ENCODE measurements at places on chromosomes 2 and 18.

GRCh38 chr2:70126413-70126812 is 39.1 kb downstream of the PCBP1 start:
- no peaks in the 10 kb centered on the region for H3K36me3 ChIP-seq
- no peak overlapping the region for H3K4me3 ChIP-seq
- no peaks in the 10 kb centered on the region for H3K27me3 ChIP-seq

GRCh38 chr2:4012197-4012596 is 308.8 kb downstream of the DCDC2C start:
- H3K27ac ChIP-seq, result no peak overlapping the region
- H3K27me3 ChIP-seq, result no peaks in the 10 kb centered on the region
- no peak for DNase-seq
- H3K4me1 ChIP-seq, result no peaks in the 10 kb centered on the region
- no peak overlapping the region for H3K4me3 ChIP-seq

DNA sequence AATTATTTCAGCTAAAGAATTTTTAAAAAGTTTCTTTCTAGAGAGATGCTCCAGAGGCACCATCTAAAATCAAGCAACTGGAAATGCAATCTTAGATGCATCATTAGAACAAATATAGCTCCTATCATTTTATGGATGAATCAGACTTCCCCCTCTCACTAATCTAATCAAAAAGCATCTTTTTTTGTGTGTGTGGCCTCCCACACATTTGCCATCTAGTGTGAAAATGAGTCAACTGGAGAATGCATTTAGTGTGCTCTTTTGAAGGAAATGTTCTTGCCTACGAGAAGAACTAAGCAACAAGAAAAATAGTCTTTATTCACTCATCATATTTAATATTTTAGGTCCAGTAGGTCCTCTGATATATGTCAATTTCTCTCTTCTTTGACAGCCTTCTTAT is 39.5 kb upstream of the FIGN start:
- H3K36me3 ChIP-seq, result no peaks in the 10 kb centered on the region
- no peaks in the 10 kb centered on the region for H3K27me3 ChIP-seq
- H3K4me1 ChIP-seq, result no peaks in the 10 kb centered on the region
- H3K27ac ChIP-seq, result no peak overlapping the region
- H3K4me3 ChIP-seq, result no peak overlapping the region
- DNase-seq, result no peak

DNA sequence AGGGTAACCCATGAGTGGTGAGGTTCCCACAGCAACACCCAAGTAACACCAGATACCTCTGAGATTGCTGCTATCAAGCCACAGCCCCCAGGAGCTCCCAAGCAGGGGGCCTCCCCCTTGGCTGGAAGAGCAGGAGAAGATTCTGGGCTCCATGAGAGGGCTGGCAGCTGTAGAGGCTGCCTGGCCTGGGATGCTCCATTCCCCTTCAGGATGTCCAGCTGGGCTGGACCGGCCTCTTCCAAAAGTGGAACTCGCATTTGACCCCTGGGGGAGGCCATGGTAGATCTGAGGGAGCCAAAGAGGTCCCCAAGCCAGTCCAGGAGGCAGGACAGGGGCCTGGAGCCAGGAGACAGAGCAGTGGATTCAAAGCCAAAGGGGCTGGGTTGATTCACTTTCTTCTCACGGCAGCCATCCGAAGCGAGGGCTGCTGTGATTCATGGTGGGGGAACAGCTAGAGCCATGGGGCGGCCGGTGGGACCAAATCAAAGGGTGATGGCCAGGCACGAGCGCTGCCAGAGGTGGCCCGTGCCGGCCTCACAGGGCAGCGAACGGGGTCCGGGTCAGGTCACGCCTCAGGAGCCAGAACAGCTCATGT is 95.3 kb upstream of the ID2 start:
- no peaks in the 10 kb centered on the region for H3K27me3 ChIP-seq
- H3K36me3 ChIP-seq, result no peaks in the 10 kb centered on the region
- peak; percentile 63 for DNase-seq
- no peak overlapping the region for H3K27ac ChIP-seq
- H3K4me3 ChIP-seq, result no peak overlapping the region
- no peaks in the 10 kb centered on the region for H3K4me1 ChIP-seq

GRCh38 chr2:241008711-241009121 is 10.3 kb downstream of the SNED1 start:
- no peak overlapping the region for H3K4me3 ChIP-seq
- no peaks in the 10 kb centered on the region for H3K36me3 ChIP-seq
- peak overlapping the region; percentile 81 for H3K27ac ChIP-seq
- no peaks in the 10 kb centered on the region for H3K27me3 ChIP-seq
- H3K4me1 ChIP-seq, result no peaks in the 10 kb centered on the region
- DNase-seq, result no peak

GRCh38 chr2:219457784-219458369 is 23.2 kb downstream of the SPEG start:
- DNase-seq, result no peak
- H3K36me3 ChIP-seq, result no peaks in the 10 kb centered on the region
- H3K4me1 ChIP-seq, result peaks cover 6% of the 10 kb centered on the region
- peak overlapping the region; percentile 97 for H3K27ac ChIP-seq
- no peaks in the 10 kb centered on the region for H3K27me3 ChIP-seq
- H3K4me3 ChIP-seq, result no peak overlapping the region

DNA sequence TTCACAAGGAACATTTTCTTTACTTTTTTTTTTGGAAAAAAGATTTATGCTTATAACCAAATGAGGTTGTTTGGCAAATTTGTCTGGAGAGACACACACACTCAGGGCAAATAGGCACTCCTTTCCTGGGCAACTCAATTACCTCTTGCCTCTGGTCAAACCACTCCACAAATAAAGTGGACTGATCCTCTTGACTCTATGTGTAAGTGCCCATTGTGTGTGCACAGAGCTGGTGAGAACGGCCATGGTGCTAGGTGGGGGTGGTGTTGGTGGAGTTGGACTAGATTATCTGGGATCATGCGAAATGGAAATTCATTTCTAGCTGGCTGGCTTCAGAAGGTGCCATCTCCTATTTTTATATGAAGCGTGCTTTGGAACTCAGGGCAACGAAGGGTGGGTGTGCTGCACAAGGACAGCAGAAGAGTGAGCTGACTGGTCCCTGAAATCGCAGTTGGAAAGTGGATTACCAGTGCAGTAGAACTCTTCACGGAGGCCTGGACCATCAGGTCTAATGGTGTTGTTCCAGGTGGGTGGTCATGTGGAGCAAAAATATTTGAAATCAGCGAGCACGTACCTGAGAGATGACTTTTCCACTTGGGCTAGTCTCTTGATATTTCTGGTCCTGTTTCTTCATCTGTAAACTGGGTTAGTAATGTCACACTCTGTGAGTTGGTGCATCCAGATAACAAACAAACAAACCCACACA is 149.9 kb downstream of the RPIA start:
- H3K4me3 ChIP-seq, result no peak overlapping the region
- no peak for DNase-seq
- no peaks in the 10 kb centered on the region for H3K27me3 ChIP-seq
- no peaks in the 10 kb centered on the region for H3K4me1 ChIP-seq

DNA sequence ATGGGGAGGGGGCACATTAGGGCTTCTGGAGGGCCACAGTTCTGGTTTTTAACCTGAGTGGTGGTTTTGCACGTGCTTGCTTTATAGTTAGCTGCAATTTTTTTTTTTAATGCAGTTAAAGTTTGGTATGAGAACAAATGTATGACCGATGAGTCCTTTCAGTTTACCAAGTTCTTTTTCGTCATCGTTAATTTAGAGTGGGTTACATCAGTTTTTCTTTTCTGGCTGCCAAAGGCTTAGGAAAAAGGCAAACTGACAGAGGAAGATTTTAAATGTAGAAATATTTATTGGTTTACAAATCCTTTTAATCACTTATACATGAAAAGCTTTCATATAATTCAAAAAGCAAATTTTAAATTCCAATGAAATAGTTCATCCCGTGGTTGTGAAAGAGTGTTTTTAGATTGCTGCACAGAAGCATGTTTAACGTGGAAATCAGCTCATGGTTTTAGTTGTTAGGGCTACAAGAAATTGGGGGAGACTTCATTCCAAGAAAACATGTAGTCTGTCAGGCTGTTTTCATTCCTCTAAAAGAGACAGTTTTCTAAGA is 82.9 kb downstream of the MSH2 start:
- no peaks in the 10 kb centered on the region for H3K27me3 ChIP-seq
- H3K36me3 ChIP-seq, result no peaks in the 10 kb centered on the region
- H3K4me3 ChIP-seq, result no peak overlapping the region
- H3K4me1 ChIP-seq, result no peaks in the 10 kb centered on the region
- no peak overlapping the region for H3K27ac ChIP-seq

GRCh38 chr2:201938156-201938775 is 95.4 kb upstream of the FZD7 start:
- no peaks in the 10 kb centered on the region for H3K4me1 ChIP-seq
- no peak overlapping the region for H3K4me3 ChIP-seq
- H3K36me3 ChIP-seq, result no peaks in the 10 kb centered on the region
- H3K27ac ChIP-seq, result no peak overlapping the region
- DNase-seq, result no peak
- no peaks in the 10 kb centered on the region for H3K27me3 ChIP-seq

GRCh38 chr2:218988164-218988563 is 3.2 kb upstream of the FEV start:
- H3K36me3 ChIP-seq, result no peaks in the 10 kb centered on the region
- no peak overlapping the region for H3K4me3 ChIP-seq
- no peaks in the 10 kb centered on the region for H3K4me1 ChIP-seq
- H3K27ac ChIP-seq, result no peak overlapping the region

- no peak for DNase-seq
- H3K4me3 ChIP-seq, result no peak overlapping the region
- H3K27ac ChIP-seq, result no peak overlapping the region
- H3K27me3 ChIP-seq, result no peaks in the 10 kb centered on the region
Observed at GRCh38 chr18:33495278-33495677, 54.8 kb upstream of the CCDC178 start.

Measured in uterus (tissue), 4 donors.